ENCODE measurements at places on chromosomes 16 and 17.

DNA sequence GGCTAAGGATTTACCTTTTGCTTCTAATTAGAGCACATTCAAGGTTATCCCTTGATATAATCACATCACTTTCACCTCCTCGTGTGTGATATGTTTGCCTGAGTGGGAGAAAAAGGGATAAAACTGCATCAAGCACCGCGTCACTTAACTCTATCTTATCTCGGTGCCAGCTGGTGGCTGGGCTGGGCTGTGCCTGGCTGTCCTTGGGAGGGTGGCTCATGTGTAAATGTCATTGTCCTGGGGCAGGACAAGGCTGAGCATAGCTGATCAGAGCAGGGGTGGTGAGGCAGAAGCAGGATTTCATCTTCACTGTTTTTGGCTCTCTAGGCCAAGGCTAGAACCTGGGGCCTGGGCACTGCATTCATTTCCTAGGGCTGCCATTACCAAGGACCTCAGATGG lies 105.3 kb downstream of the RAP1GAP2 start:
- no peak overlapping the region for H3K4me3 ChIP-seq
- H3K36me3 ChIP-seq, result peaks cover 32% of the 10 kb centered on the region
- no peak for DNase-seq
- peaks cover 38% of the 10 kb centered on the region for H3K4me1 ChIP-seq
- peak overlapping the region; percentile 70 for H3K27ac ChIP-seq

- DNase-seq, result no peak
- H3K4me1 ChIP-seq, result peaks cover 18% of the 10 kb centered on the region
- no peak overlapping the region for H3K4me3 ChIP-seq
- no peaks in the 10 kb centered on the region for H3K36me3 ChIP-seq
- no peaks in the 10 kb centered on the region for H3K27me3 ChIP-seq
- no peak overlapping the region for H3K27ac ChIP-seq
Observed at GRCh38 chr17:61002316-61002736, 324.7 kb downstream of the BCAS3 start.

DNA sequence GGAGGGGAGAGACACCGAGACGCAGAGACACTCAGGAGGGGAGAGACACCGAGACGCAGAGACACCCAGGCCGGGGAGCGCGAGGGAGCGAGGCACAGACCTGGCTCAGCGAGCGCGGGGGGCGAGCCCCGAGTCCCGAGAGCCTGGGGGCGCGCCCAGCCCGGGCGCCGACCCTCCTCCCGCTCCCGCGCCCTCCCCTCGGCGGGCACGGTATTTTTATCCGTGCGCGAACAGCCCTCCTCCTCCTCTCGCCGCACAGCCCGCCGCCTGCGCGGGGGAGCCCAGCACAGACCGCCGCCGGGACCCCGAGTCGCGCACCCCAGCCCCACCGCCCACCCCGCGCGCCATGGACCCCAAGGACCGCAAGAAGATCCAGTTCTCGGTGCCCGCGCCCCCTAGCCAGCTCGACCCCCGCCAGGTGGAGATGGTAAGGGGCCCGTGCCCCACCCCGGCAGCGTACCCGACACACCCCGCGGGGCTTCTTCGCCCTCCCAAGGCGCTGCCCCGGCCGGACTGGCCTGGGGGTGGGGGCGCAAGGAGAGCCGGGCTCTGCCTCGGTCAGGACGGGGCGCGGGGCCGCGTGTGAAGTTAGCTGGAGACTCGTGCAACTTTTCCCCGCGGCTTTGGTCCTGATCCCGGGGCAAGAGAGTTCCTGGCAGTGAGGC lies 427 bp downstream of the PPP1R1B start:
- no peaks in the 10 kb centered on the region for H3K36me3 ChIP-seq
- peak overlapping the region; percentile 85 for H3K4me3 ChIP-seq
- no peak overlapping the region for H3K27ac ChIP-seq
- DNase-seq, result no peak
- peaks cover 72% of the 10 kb centered on the region for H3K4me1 ChIP-seq

DNA sequence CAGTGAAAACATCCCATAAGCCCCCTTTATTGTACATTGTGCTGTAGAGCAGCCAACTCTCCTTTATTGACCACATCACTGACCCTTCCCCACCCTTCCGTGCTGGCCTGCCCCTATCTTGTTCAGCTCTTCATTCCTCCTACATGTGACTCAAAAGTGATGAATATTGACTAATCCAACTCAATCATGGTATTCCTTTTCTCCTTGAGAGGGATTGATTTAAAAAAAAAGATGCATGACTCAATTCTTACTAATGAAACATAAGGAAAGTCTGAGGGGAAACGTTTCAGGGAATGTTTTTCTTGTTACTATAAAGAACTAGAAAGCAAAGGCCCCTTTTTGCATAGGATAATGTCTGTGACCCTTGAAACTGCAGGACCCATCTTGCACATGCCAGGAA lies 125.2 kb upstream of the SOX9 start:
- no peak overlapping the region for H3K4me3 ChIP-seq
- no peaks in the 10 kb centered on the region for H3K36me3 ChIP-seq
- peaks cover 11% of the 10 kb centered on the region for H3K4me1 ChIP-seq

GRCh38 chr17:32769846-32770245 lies 107.1 kb downstream of the MYO1D start:
- H3K4me3 ChIP-seq, result no peak overlapping the region
- no peak overlapping the region for H3K27ac ChIP-seq
- DNase-seq, result no peak
- peaks cover 3% of the 10 kb centered on the region for H3K36me3 ChIP-seq

GRCh38 chr17:48579471-48579759 lies 1.3 kb upstream of the HOXB4 start:
- no peak for DNase-seq
- peaks cover 65% of the 10 kb centered on the region for H3K27me3 ChIP-seq
- peaks cover 39% of the 10 kb centered on the region for H3K4me1 ChIP-seq
- no peak overlapping the region for H3K4me3 ChIP-seq
- no peaks in the 10 kb centered on the region for H3K36me3 ChIP-seq

DNA sequence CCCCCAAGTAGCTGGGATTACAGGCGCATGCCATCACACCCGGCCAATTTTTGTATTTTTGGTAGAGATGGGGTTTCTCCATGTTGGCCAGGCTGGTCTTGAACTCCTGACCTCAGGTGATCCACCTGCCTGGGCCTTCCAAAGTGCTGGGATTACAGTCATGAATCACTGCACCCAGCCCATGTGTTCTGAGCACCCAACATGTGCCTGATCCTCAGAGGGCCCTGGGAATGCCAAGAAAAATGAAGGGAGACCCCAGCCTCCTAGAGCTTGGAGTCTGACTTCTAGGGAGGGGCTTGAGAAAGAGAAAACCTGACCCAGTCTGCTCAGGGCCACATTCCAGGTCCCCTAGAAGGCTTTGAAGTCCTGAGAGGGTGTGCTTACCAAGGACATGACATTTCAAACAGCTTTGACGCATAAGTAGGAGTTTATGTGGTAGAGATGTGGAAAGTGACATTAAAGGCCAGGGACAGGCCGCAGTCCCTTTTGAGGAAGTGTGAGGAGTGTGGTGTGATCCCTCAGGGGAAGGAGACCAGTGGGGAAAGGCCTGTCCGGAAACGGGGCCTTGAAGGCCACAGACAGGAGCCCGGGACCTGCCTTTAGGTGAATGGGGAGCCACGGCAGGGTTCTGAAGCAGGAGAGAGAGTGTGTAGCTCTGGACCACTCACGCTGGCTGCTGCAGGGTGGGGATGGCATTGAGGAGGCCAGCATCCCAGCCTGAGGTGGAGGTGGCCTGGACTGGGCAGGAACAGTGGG lies 1.1 kb upstream of the CCL22 start:
- no peaks in the 10 kb centered on the region for H3K36me3 ChIP-seq
- no peak for DNase-seq
- no peak overlapping the region for H3K27ac ChIP-seq
- H3K4me3 ChIP-seq, result no peak overlapping the region

- no peaks in the 10 kb centered on the region for H3K4me1 ChIP-seq
- H3K36me3 ChIP-seq, result no peaks in the 10 kb centered on the region
Observed at GRCh38 chr16:88442383-88442726, 10.7 kb upstream of the ZFPM1 start.

GRCh38 chr16:79077346-79077745 lies 523.2 kb downstream of the MAF start:
- no peaks in the 10 kb centered on the region for H3K36me3 ChIP-seq
- peaks cover 39% of the 10 kb centered on the region for H3K4me1 ChIP-seq
- no peaks in the 10 kb centered on the region for H3K27me3 ChIP-seq
- H3K4me3 ChIP-seq, result no peak overlapping the region
- DNase-seq, result no peak

DNA sequence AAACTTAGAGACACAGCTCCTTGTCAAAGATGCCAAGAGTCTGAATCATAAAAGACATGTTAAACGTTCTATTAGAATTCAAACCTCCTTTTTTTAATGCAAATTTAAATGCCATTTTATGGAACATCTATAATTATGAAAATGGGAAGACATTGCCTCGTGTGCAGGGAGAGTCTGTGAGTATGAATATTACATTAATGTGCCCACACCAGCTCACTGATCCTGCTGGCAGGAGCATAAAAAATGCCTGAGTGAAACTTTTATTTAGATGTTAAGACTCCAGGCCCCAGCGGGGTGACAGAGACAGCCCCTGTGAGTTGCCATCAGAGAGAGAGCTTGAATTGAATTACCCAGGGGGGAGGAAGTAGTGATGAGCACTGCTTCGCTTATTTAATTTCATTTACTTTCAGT lies 84.8 kb downstream of the SNX11 start:
- no peak overlapping the region for H3K27ac ChIP-seq
- H3K36me3 ChIP-seq, result no peaks in the 10 kb centered on the region
- DNase-seq, result no peak
- H3K4me1 ChIP-seq, result peaks cover 40% of the 10 kb centered on the region

GRCh38 chr17:70995997-70996396 lies 826.7 kb downstream of the KCNJ2 start:
- no peak overlapping the region for H3K4me3 ChIP-seq
- H3K27me3 ChIP-seq, result peaks cover 5% of the 10 kb centered on the region
- 0 out of 2 replicates have a peak, but pooled peaks cover 2% of the 10 kb centered on the region for H3K4me1 ChIP-seq
- no peak for DNase-seq

DNA sequence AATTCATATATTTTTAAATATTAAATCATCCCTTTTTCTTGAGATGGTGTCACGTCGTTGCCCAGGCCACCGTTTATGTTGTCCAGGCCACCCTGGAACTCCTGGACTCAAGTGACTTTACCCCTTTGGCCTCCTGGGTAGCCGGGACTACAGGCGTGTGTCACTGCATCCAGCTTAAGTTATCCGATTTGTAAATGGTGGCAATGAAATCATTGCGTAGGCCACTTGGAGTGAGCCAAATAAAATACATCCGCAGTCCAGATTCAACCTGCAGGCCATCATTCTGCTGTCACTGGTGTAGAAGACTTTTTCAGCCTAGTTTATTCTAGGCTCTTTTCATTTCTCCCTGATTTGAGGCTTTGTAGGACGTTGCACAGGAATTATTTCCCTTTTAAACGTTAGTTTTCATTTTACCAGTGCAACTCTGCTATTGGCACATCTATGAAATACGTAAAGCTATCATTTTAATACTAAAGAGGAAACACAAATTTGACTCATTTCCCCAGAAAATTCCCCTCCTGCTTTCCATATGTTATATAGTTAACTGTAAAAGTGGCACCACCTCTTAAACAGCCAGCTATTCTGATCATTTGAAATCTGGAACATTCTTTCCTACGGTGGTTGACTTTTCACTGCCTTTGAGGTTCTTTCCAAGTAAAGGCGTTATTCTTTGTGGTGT lies 449.8 kb downstream of the MAF start:
- H3K27ac ChIP-seq, result no peak overlapping the region
- H3K27me3 ChIP-seq, result no peaks in the 10 kb centered on the region
- no peak overlapping the region for H3K4me3 ChIP-seq
- no peak for DNase-seq
- H3K4me1 ChIP-seq, result peaks cover 12% of the 10 kb centered on the region

DNA sequence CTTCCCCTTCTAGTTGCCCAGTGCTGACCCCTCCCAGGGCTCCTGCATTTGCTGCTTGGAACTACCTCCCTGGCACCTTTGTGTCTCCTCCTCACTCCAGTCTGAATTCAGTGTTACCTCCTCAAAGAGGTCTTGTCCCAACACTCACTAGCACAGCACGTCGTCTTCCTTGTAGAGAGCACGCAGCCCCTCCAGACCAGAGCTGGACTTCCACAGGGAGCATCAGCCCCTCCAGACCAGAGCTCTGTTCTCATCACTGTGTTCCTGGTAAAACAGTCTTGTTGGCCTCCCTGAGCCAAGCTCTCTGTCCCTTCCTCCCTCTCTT lies 27.8 kb upstream of the MGAT5B start:
- no peak overlapping the region for H3K27ac ChIP-seq
- peak overlapping the region; percentile 56 for H3K4me3 ChIP-seq
- peaks cover 33% of the 10 kb centered on the region for H3K27me3 ChIP-seq
- peaks cover 51% of the 10 kb centered on the region for H3K4me1 ChIP-seq

DNA sequence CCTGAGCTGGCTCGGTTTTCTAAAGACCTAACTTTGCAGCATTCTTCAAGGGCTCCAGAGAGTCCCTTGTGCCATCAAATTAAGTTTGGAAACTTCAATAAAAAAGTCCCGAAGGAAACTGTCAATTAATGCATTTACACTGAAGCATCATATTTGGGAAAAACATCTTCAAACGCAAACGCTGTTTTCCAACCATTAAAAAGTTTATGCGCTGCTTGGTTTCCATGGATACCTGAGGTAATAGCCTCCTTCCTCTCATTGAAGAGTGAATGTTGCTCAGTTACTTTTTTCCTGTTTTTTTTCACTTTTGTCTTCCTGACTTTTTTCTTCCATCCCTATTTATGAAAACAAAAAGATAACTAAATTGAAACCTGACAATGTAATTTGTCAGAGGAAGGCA lies 399.1 kb downstream of the MAF start:
- DNase-seq, result no peak
- H3K4me1 ChIP-seq, result peaks cover 38% of the 10 kb centered on the region
- H3K4me3 ChIP-seq, result no peak overlapping the region
- H3K27ac ChIP-seq, result 0 out of 2 replicates have a peak overlapping the region, but pooled peaks have one; percentile 9
- no peaks in the 10 kb centered on the region for H3K27me3 ChIP-seq

- H3K27me3 ChIP-seq, result no peaks in the 10 kb centered on the region
- H3K27ac ChIP-seq, result no peak overlapping the region
- H3K36me3 ChIP-seq, result peaks cover 4% of the 10 kb centered on the region
- H3K4me1 ChIP-seq, result peaks cover 16% of the 10 kb centered on the region
- no peak overlapping the region for H3K4me3 ChIP-seq
- no peak for DNase-seq
Observed at GRCh38 chr17:64218066-64218465, 45.0 kb downstream of the TEX2 start.

GRCh38 chr17:76523084-76524037 lies 14.1 kb downstream of the CYGB start:
- H3K27me3 ChIP-seq, result peaks cover 24% of the 10 kb centered on the region
- H3K4me1 ChIP-seq, result peaks cover 21% of the 10 kb centered on the region
- DNase-seq, result peak; percentile 88

- no peaks in the 10 kb centered on the region for H3K36me3 ChIP-seq
- no peak for DNase-seq
- peaks cover 16% of the 10 kb centered on the region for H3K27me3 ChIP-seq
- no peak overlapping the region for H3K27ac ChIP-seq
- H3K4me3 ChIP-seq, result no peak overlapping the region
Observed at GRCh38 chr16:73231379-73231778, 183.5 kb upstream of the ZFHX3 start.

DNA sequence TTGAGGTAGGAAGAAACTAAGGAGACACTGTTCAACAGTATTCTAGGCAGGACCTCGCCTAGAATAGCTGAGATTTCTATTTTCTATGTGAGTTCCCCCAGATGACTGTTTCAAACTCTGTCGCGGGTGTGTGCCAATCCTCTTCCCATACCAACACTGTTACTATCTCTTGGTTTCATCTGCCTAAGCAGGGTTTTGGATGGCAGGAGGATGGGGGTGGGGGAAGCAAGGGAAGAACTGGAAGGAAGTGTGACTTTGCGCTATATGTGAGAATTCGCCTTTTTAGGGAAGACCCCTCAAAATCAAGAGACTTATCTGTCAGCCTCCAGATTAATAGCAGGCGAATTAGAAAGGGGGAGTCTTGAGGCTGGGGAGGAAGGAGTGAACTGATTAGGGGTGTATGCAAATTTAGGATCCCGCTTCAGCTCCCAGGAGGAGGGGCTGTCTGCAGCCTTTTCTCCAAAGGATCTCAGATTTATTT lies 521 bp upstream of the G6PC3 start:
- H3K4me1 ChIP-seq, result peaks cover 38% of the 10 kb centered on the region

All from WTC11 (cell line).